ENCODE measurements at places on chromosomes 2 and 18.

DNA sequence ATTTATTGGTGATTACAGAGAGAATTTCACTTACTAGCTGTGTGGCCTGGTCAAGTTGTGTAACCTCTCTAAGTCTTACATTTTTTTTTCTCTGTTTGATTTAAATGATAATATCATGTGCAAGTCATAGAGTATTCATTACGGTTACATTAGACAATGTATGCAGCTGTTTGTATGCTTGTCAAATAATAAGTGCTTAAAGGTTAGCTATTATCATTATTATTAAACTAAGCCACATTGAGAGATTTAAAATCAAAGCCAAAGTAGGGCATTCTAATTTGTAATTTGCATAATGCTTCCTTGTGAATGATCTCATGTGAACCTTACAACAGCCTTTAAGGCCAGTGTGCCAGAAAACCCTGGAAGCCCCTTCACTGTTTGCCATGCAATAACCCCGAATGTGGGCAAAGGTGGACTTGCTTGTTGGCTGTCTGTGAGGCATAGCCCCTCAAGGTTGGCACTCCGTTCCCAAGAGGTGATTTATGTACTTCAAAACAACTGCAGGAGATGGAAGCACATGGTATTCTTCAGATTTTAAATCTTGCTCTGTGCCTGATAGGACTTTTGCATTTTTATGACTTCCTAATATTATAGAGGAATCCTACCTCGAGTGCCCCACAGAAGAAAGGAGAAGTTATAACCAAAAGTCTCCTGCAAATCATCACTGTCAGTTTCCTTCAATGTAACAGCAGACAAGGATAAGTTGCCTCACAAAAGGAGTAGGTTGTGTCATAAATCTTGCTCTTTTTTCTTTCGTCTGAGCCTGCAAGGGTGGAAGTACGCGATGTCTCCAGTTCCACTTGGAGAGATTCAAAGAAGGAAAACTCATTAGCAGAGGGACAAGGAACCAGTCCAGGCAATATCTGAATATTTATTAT lies 272.0 kb downstream of the TGIF1 start:
- no peak for DNase-seq

- no peak for DNase-seq
These were observed 142.6 kb upstream of the FHL2 start for GRCh38 chr2:105541189-105542050.

DNA sequence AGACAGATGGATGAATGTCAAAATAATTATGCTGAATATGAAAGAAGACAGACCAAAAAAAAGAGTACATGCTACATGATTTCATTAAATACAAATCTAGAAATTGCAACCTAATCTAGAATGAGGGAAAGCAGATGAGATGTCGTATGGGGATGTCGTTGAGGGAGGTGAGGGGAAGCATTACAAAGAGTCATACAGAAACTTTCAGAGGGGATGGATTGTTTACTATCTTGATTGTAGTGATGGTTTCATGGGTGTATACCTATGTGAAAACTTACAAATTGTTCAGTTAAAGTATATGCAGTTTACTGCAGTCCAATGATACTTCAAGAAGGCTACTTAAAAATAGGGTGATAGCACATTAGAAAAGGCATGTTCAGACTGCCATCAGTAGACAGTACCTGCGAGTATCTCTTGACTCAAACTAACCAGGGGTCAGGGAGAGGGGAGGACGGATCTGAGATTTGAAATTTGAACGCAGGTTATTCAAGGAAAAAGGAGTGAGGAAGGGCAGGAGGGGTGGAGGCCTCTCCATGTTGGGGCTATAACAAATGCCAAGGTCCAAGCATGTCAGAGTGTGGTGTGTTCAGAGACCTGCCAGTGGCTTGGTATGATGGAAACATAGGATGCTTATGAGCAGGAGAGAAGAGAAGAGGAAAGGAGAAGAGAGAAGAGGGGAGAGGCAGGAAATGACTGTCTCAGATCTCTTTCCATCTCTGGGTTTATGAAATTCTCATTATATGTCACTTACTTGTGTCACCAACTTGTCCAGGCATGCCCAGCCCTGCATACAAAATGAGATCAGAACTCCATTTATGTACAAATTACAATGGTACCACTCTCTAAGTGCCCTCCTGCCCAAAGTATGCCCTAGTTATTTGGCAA lies 257.3 kb upstream of the CXCR4 start:
- no peak for DNase-seq

DNA sequence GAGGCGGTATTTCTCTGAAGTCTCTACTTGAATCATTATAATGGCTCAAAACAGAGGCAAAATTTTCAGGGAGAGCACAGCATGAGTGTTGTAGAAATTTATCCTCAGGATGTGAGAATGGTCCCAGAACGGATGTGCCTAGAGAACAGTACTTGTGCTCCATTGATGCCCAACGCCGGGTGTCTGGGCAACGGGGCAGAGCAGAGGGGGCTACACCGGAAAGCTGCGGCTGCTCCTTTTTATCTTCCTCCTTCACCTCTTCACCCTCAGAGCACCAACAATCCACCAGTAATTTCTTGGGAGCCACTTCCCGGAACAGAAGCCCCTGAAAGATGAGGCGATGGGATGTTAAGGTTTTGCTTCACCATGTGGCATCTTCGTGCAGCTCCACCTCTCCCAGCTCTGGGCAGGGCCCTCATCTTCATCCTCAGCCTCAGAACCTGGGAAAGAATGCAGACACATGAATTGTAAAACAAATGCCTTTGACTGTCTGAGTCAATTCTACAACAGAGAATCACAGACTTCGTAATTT lies 71.5 kb downstream of the PTGR3 start:
- no peak for DNase-seq

DNA sequence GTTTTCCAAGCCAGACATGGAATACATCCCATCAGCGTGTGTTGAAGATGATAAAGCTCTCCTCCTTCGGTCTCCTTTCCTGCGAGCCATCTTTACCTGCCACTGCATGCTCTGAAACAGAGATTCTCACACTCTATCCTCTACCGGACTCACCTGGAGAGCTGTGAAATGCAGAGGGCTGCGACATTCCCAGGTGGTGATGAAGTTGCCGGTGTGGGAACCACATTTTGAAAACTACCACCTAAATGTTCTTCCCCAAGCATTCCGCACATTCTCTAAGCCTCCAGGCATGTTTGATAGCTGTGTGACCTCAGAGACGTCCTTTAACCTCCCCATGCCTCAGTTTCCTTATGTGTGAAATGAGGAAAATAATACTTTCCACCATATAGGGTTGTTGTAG lies 226.2 kb upstream of the RAB6C start:
- DNase-seq, result no peak

- no peak for DNase-seq
These were observed 103.1 kb downstream of the CCDC85A start for GRCh38 chr2:56286936-56287335.

DNA sequence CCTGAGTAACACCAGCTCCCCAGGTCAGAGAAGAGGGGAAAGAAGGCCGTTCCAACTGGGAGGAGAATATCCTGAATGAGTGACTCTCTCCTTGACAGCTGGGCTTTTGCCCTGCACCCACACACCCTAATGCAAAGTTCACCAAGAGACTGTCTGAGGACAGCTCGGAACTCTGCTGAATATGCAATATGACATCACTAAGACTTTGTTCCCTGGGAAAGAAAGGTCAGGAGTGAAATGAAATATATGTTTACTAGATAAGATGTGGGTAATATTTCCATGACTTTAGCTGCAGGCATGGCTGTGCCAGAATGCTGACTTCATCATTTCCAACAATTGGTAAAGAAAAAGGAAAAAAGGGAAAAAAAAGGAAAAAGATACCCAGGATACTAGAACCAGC lies 488.2 kb upstream of the RAB6C start:
- no peak for DNase-seq

- no peak for DNase-seq
These were observed 136.5 kb upstream of the HS6ST1 start for GRCh38 chr2:128454980-128455720.

DNA sequence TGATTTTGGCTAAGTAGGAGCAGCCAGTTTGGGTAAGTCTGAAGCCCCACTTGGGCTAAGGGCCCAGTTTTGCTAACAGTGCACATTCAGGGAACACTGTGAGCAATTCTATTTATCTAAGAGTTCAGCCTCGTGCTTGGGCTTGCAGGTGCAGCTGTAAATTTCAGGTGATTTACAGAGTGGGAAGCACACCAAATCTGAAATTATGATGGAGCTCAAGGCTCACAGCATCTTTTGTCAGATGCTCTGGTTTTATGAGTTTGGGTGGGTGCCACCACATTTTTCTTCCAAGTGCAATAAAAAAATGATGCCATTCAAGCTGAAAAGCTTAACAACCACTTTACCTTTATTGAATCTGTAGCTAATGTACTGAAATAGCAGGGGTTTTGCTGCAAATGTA lies 671.2 kb downstream of the LRRTM4 start:
- no peak for DNase-seq

DNA sequence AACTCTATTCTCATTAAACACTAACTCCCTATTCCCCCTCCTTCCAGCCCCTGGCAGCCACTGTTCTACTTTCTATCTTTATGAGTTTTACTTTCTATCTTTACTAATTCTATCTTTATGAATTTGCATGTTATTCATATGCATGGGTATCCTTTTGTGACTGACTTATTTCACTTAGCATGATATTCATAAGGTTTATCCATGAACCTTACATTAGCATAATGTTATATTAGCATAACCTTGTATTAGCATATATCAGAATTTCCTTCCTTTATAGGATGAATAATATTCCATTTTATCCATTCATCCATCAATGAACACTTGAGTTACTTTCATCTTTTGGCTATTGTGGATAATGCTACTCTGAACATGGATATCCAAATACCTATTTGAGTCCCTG lies 41.8 kb downstream of the MSTN start:
- DNase-seq, result no peak

- no peak for DNase-seq
These were observed 1.2 kb downstream of the KDSR start for GRCh38 chr18:63365876-63366212.

DNA sequence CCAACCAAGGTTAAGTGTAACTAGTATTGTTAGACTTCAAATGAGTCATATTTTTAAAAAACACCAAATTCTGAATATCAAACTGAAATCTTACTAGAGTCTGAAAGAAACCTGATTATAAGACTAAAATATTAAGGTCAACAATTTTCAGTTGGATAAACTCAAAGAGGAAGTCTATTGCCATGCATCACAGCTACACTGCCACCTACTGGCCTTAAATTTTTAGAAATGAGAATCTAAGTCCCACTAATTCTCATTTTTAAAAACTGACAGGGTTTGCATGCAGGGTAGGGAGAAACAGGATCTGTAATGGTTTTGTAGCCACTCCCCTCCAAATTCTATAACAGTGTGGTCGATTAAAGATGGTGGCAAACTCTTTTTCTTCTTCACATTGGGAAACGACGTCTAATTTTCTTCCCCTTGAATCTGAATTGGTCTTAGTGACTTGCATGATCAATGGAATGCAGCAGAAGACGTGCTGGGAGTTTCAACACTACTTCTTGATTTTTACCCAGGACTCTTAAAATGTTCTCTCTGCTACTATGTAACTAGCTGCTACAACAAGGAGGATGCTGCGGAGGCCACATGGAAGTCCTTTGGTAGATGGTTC lies 176.1 kb upstream of the SESTD1 start:
- DNase-seq, result no peak

- DNase-seq, result no peak
These were observed 19.8 kb downstream of the SMIM21 start for GRCh38 chr18:75407468-75408437.

- no peak for DNase-seq
These were observed 94.6 kb downstream of the PMAIP1 start for GRCh38 chr18:59994357-59994756.

DNA sequence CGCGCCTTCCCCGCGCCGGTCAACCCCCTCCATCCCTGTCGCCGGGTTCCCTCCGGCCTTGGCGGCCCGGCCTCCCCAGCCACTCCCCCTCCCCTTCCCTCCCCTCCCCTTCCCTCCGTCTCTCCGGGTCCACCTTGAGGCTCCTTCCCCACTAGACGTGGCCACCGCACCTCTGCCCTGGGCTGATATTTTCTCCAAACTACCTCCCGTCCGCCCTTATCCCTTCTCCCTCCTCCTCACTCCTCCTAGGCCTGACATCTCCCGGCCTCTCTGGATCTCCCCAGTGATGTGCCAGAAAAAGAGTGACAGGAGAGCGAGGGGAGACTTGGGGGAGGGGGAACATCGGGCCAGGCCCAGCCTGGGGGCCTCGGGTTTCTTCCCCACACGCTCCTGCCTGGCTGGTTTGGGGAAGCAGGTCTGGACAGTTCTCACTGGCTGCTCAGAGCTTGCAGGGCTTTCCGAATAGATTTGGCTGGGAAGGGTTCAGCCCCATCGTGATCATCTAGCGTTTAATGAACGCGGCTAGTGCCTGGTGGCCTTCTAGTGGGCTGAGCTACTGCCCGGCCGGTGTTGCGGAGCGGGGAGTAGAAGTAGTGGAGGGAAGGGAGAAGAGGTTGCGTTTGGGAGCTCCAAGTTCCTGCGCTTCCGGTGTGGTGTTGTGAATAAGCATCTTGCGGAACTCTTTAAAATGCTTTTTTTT lies 641 bp downstream of the MAPRE3 start:
- no peak for DNase-seq

DNA sequence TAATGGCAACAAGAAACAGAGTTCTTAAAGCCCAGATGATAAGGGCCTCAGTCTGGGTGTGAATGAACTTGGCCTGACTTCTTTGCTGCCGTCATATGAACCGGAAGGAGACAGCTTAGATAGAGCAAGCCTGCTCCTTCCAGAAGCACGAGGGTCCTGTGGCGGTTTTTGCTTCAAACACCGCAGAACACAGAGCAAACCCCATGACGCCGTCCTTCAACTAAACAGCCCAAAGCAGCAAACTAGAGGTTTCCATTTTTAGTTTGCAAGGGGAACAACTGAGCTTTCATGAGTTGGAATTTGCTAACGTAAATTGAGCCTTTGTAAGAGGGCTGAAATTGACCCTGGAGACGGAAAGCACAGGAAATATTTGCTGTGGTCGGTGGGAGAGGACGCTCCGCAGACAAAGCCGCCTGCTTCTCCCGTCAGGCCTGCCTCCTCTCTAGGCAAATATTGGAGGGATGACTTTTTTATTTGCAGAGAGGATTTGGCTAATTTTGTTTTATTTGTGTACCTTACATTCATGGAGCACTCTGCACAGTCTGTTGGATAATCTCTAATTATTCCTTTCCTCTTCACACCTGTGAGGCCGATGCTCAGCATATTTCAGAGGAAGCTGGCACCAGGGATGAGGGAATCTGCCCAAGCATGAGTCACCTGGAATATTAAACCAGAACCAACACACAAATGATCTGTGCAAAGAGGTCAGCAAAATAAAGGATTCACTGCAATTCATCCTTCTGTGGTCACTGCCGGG lies 134.0 kb upstream of the NCK2 start:
- no peak for DNase-seq

DNA sequence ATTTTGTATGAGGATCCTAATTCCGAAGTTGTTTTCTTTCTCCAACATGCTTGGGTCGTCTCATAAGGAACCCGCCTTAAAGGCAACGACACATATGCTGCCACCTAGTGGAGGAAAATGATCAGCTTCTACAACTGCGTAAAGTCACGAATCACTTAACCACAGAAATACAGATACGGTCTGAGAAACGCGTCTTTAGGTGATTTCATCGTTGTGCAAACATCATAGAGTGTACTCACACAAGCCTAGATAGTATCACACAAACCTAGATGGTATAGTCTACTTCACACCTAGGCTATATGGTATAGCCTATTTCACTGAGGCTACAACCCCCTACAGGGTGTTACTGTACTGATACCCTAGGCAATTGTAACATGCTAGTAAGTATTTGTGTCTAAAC lies 13.1 kb downstream of the GNLY start:
- DNase-seq, result no peak

GRCh38 chr2:31411771-31412170 lies 2.8 kb downstream of the XDH start:
- no peak for DNase-seq

- DNase-seq, result no peak
These were observed 14.9 kb downstream of the RAB10 start for GRCh38 chr2:26048791-26049190.
